Ovary (tissue), 10 donors: ENCODE measurements at places on chromosomes 5 and 9. TPM values are rescaled to one million over a fixed set of nuclear protein-coding genes. Genes with fewer than 3 reads are reported as not detected.
A peak's percentile ranks its signal among the peaks of the same experiment; 100 is the strongest.

DNA sequence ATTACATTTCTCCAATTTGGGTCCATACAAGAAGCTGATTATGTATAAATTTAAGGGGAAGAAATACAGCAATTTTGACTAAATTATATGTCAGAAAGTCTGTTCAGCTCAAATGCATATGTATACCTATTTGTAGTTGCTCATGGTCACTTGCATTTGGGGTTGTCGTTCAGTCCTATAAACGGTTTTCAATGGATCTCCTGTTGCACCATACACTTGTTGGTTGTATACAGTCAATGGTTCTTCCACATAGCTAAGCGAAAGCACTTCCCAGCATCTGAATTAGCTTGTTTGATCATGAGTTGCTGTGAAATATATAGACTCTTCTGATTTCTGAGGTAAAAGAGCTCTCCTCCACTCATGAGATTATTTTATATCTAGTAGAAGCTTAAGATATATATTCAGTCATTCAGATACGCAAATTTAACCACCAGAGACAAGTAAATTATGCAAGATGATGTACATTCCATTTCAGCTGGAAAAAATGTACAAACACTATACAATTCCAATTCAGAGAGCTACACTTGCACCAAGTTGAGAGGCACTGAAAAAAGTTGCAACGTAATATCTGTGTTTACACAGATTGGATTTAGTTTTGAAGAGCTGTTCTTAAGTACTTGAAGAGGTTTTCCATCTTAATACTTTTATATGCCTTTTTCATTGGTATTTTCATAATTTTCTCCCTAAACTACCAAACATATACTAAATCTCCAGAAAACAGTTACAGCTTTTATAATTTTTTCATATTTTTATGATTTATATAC is 64.4 kb upstream of the POU5F2 start:
- H3K4me1 ChIP-seq: no peaks in the 10 kb centered on the region
- no peak overlapping the region for H3K4me3 ChIP-seq
- no peaks in the 10 kb centered on the region for H3K36me3 ChIP-seq
- no peaks in the 10 kb centered on the region for H3K27me3 ChIP-seq
- H3K27ac ChIP-seq: no peak overlapping the region

DNA sequence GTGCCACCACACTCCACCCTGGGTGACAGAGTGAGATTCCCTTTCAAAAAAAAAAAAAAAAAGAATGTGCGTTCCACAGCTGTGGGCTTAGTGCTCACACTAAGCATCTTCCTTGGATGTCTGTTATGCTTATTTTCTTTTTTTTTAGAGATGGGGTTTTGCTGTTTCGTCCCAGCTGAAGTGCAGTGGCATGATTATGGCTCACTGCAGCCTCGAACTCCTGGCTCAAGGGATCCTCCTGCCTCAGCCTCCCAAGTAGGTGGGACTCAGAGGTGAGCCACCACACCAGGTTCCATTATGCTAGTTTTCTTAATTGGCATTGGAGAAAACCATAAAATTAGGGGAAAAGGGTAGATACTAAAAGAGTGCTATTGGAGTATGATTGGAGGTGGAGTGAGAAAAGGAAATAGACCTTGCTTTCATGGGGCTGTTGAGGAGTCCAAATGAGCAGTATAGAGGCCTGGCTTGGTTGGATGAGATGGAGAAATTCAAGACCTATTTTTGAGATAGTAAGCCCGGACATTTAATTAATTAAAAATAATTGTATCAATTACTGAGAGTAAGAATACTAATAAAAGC is 978 bp upstream of the BRD3OS start:
- H3K36me3 ChIP-seq: no peaks in the 10 kb centered on the region
- peak overlapping the region; percentile 58 for H3K27ac ChIP-seq
- no peaks in the 10 kb centered on the region for H3K27me3 ChIP-seq
- peaks cover 5% of the 10 kb centered on the region for H3K4me1 ChIP-seq

- no peaks in the 10 kb centered on the region for H3K36me3 ChIP-seq
- H3K4me1 ChIP-seq: peaks cover 3% of the 10 kb centered on the region
- no peak overlapping the region for H3K4me3 ChIP-seq
Measured at GRCh38 chr9:95605816-95606488, 89.2 kb upstream of the PTCH1 start.

GRCh38 chr5:111743988-111744387 is 13.0 kb downstream of the NREP start:
- H3K36me3 ChIP-seq: no peaks in the 10 kb centered on the region

SHISAL2B gene
- total RNA-seq: not detected

SHOC1 gene
- 0.05 TPM for total RNA-seq

- H3K4me3 ChIP-seq: no peak overlapping the region
- H3K27me3 ChIP-seq: no peaks in the 10 kb centered on the region
- no peak overlapping the region for H3K27ac ChIP-seq
- no peak for DNase-seq
- no peaks in the 10 kb centered on the region for H3K4me1 ChIP-seq
Measured at GRCh38 chr5:146283344-146283761, 55.3 kb upstream of the POU4F3 start.

GLRA1 gene
- not detected for total RNA-seq

PIP5K1B gene
- 1.0 TPM for total RNA-seq

GRCh38 chr9:2967766-2968165 is 123.9 kb upstream of the PUM3 start:
- no peak overlapping the region for H3K27ac ChIP-seq
- H3K36me3 ChIP-seq: no peaks in the 10 kb centered on the region
- no peak for DNase-seq
- no peaks in the 10 kb centered on the region for H3K27me3 ChIP-seq
- no peak overlapping the region for H3K4me3 ChIP-seq
- H3K4me1 ChIP-seq: no peaks in the 10 kb centered on the region

- no peak overlapping the region for H3K27ac ChIP-seq
- H3K4me3 ChIP-seq: no peak overlapping the region
- H3K36me3 ChIP-seq: no peaks in the 10 kb centered on the region
Measured at GRCh38 chr5:36478646-36479317, 127.6 kb upstream of the SLC1A3 start.

BAAT gene
- 0.31 TPM for total RNA-seq

IL5 gene
- total RNA-seq: not detected

DNA sequence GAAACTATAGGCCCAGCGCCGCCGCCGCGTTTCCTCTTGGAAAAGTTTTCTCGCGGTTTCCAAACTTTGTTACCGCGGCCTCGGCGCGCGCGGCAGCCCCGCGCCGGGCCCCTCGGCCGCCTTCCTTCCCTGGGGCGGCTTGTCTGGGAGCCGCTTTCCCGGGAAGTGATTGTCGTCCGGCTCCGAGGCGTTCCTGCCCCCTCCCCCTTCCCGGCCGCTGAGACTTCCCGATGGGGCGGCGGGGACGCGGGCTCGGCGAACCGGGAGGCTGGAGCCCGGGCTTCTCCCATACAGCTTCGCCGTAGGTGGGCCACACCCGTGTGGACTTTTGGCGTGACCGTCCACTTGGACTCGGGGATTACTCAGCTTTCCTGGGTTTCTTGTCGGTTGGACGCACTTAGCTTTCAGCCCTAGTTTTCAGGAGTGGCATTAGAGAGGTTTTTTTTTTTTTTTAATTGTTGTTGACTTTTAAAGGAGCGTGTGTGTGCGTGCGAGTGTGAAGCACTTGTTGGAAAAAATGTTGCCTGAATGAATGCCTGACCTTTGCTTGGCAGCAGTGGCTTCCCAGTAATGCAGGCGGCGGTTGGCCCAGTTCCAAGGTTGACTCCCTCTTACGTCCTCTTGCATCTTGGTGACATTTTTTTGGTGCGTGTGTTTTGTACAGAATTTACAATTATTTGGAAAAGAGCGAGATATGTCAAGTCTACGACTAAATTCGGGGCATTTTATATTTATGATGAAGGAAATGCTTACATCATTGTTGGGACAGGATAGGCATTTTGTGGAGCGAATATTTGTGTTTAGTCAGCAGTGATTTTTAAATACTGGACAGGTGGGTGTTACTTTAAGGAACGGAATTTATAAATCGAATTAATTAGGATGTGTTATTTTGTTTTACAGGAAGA is 821 bp downstream of the CTNNA1 start:
- peak; percentile 91 for DNase-seq
- no peaks in the 10 kb centered on the region for H3K36me3 ChIP-seq
- H3K4me1 ChIP-seq: peaks cover 12% of the 10 kb centered on the region
- H3K27ac ChIP-seq: peak overlapping the region; percentile 97
- H3K27me3 ChIP-seq: no peaks in the 10 kb centered on the region
- peak overlapping the region; percentile 94 for H3K4me3 ChIP-seq

- H3K36me3 ChIP-seq: no peaks in the 10 kb centered on the region
- no peaks in the 10 kb centered on the region for H3K4me1 ChIP-seq
- no peak overlapping the region for H3K4me3 ChIP-seq
- no peak overlapping the region for H3K27ac ChIP-seq
- H3K27me3 ChIP-seq: no peaks in the 10 kb centered on the region
- no peak for DNase-seq
Measured at GRCh38 chr9:86286278-86286677, 3.9 kb upstream of the ISCA1 start.

GRCh38 chr5:122367456-122367855 is 55.4 kb downstream of the SNCAIP start:
- no peak for DNase-seq
- H3K4me1 ChIP-seq: no peaks in the 10 kb centered on the region
- H3K27me3 ChIP-seq: no peaks in the 10 kb centered on the region

- H3K4me3 ChIP-seq: no peak overlapping the region
- H3K27ac ChIP-seq: no peak overlapping the region
- no peaks in the 10 kb centered on the region for H3K36me3 ChIP-seq
Measured at GRCh38 chr9:75685062-75685461, 205.4 kb upstream of the PCSK5 start.

DNA sequence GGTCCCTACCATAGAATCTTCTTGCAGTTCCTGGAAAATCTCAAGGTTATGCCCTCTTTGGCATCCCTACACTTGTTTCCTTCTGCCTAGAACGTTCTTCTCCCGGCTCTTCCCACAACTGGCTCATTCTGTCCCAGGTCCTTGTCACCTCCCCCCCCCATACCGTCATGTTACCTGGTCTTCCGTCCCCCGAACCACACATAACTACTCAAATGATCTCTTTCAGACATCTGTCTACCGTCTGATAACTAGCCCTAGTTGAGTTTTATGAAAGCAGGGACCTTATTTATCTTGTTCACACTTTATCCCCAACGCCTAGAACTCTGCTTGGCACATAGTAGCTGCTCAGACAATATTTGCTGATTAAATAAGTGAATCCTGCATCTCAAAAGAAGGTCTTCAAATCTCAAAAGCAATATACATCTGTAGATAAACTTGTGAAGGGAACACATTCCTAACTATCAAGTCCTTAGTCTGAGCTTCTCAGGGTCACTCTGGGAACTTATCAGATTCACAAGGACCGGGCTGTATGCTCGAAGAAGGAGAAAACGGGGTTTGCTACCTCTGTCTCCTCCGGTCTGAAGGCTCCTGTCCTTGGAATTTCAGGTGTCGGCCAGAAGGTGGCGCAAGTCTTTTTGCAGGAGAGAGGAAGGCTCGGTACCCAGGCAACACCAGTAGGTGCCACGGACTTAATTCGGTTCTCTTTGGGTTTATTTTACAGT is 30.0 kb downstream of the LCP2 start:
- no peaks in the 10 kb centered on the region for H3K27me3 ChIP-seq
- H3K36me3 ChIP-seq: no peaks in the 10 kb centered on the region
- no peak overlapping the region for H3K27ac ChIP-seq
- peaks cover 13% of the 10 kb centered on the region for H3K4me1 ChIP-seq
- peak; percentile 83 for DNase-seq

DNA sequence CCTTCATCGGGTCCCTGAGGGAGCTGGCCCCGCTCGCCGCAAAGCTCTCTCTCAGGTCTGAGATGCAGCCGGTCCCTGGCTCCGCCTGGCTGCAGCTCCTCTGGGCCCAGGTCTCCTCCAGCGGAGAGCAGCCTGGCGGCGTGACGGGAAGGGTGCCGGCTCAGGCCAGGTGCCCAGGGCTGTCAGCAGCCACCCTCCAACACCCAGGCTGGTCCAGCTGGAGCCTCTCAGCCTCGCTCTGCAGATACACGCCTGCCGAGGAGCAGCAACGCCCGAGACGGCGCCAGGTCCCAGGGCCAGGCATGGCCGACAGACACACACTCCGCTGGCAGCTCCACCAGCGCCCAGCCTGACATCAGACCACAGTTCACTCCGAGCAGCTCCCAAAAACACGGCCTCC is 25.6 kb downstream of the FAM163B start:
- H3K4me3 ChIP-seq: no peak overlapping the region
- peak overlapping the region; percentile 28 for H3K27ac ChIP-seq
- no peak for DNase-seq
- no peaks in the 10 kb centered on the region for H3K36me3 ChIP-seq
- H3K4me1 ChIP-seq: peaks cover 4% of the 10 kb centered on the region

- H3K27me3 ChIP-seq: no peaks in the 10 kb centered on the region
- H3K27ac ChIP-seq: no peak overlapping the region
- DNase-seq: no peak
- H3K4me3 ChIP-seq: no peak overlapping the region
- no peaks in the 10 kb centered on the region for H3K36me3 ChIP-seq
Measured at GRCh38 chr5:126143622-126144021, 279.6 kb upstream of the GRAMD2B start.

GRCh38 chr9:71929223-71929622 is 17.8 kb downstream of the C9orf85 start:
- no peak for DNase-seq
- H3K4me3 ChIP-seq: no peak overlapping the region
- H3K27me3 ChIP-seq: no peaks in the 10 kb centered on the region
- H3K36me3 ChIP-seq: no peaks in the 10 kb centered on the region
- H3K27ac ChIP-seq: no peak overlapping the region

PTCD2 gene
- 12.9 TPM for total RNA-seq

DNA sequence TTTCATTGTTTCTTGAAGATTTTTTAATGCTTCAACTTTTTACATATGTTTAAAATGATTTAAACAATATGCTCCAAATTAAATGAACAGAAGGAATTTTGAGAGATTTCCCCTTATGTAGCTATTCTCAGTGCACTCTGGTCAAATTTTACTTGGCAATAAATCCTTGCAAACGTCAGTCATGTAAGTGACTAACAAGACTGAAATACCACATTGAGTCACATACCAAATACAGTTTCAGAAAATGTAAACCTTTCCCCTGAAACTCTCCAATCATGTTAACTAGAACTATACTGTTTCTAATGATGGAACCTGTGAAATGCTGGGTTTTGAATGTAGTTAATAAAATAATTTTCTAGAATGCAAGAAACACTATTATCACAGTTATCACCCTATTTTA is 29.6 kb downstream of the SAR1B start:
- H3K27me3 ChIP-seq: no peaks in the 10 kb centered on the region
- H3K4me1 ChIP-seq: no peaks in the 10 kb centered on the region
- no peaks in the 10 kb centered on the region for H3K36me3 ChIP-seq

PRKAA1 gene
- total RNA-seq: 77.1 TPM

CAST gene
- 173 TPM for total RNA-seq

PCDHGC4 gene
- 3.6 TPM for total RNA-seq

GRCh38 chr9:94852373-94852772 is 125.9 kb downstream of the AOPEP start:
- no peaks in the 10 kb centered on the region for H3K36me3 ChIP-seq
- no peaks in the 10 kb centered on the region for H3K4me1 ChIP-seq
- peaks cover 3% of the 10 kb centered on the region for H3K27me3 ChIP-seq
- no peak for DNase-seq

FOXD4L5 gene
- total RNA-seq: 0.15 TPM
